ENCODE measurements at places on chromosomes 11 and 22. TPM values are rescaled to one million over a fixed set of nuclear protein-coding genes. Genes with fewer than 3 reads are reported as not detected.

Gene OOSP4A
- not detected for total RNA-seq

Gene SMTN
- total RNA-seq, result 142 TPM

Gene FANCF
- 5.1 TPM for total RNA-seq

Gene CCDC81
- 1.1 TPM for total RNA-seq

- DNase-seq, result no peak
Observed at GRCh38 chr11:69509381-69509780, 27.9 kb downstream of the LINC01488 start.

DNA sequence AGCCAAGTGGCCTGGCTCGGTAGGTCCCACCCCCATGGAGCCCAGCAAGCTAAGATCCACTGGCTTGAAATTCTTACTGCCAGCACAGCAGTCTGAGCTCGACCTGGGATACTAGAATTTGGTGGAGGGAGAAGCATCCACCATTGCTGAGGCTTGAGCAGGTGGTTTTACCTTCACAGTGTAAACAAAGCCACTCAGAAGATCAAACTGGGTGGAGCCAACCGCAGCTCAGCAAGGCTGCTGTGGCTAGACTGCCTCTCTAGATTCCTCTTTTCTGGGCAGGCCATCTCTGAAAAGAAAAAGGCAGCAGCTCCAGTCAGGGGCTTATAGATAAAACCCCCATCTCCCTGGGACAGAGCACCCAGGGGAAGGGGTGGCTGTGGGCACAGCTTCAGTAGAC is 22.3 kb upstream of the OR5B21 start:
- DNase-seq, result no peak

DNA sequence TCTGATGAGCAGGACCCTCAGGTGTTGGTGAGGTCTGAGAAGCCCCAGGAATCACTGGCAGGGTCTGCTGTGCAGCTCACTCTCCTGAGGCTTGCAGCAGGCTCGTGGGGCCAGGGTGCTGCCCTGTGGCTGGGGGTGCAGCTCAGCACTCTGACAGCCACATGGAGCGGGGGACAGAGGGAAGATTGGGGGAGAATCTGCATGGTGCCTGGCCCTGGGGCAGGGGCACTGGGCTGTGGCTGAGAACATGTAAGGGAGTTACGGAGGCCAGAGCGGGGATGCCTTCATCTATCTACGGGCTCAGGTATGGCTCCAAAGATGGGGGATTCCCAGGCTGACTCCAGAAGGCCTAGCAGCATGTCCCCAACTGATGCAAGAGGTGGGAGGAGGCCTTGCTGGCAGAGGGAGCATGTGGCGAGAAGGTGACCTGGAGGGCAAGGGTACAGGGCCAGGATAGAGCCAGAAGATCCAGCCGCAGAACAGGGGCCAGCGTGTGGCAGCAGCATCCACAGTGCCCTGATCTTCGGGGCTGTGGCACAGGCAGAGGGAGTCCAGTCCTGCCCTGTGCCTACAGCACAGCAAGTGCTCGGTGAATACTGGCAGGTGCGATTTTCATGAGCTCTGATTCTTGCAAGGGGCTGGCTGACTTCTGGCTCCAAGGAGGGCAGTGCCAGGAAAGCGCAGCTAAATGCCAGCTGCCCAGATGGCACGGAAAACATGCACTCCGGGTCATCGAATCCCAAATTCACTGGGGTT is 184.7 kb downstream of the CTTN start:
- no peak for DNase-seq

GRCh38 chr11:66562907-66563583 is 5.4 kb downstream of the CTSF start:
- DNase-seq, result no peak

DNA sequence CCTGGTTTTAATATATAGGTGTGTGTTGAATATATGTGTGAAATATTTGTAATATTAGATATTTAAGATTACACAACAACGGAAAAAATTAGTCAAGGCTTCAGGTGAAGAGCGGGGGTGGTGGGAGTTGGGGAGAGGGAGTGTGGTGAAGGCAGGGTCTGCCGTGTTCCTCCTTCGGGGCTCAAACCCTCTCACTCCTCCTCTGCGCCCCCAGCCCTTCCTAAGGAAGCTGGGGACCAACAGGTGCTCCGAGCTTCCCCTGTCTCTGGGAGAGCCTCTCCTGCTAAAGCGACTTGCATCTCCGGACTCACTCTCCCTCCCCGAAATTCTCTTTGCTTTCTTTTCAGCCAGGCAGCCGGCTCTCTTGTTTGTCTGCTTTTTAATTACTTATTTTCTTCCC is 960 bp upstream of the CADM1 start:
- peak; percentile 11 for DNase-seq

DNA sequence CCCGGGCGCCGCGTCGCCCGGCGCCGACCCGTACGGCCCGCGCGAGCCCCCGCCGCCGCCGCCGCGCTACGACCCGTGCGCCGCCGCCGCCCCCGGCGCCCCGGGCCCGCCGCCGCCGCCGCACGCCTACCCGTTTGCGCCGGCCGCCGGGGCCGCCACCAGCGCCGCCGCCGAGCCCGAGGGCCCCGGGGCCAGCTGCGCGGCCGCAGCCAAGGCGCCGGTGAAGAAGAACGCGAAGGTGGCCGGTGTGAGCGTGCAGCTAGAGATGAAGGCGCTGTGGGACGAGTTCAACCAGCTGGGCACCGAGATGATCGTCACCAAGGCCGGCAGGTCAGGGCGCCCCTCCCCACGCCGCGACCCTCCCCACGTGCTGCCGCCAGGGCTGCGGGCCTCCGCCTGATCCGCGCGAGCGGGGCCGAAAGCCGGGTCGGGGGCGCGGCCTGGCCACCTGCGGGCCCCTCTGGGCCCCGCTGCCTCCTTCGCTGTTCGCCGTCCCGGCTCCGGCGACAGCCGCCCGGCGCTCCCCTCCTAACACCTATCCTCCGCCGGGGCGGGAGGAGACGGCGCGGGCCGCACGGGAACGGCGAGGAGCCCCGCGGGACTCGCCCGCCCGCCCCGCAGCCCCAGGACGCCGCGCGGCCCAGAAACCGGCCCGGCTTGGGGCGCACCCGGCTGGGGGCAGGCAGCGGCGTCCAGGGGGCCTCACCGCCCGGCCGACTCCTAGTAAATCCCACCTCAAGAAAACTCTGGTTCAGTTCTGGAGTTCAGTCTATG is 560 bp downstream of the TBX1 start:
- no peak for DNase-seq

GRCh38 chr11:102318469-102318868 is 1.2 kb downstream of the BIRC3 start:
- DNase-seq, result no peak

DNA sequence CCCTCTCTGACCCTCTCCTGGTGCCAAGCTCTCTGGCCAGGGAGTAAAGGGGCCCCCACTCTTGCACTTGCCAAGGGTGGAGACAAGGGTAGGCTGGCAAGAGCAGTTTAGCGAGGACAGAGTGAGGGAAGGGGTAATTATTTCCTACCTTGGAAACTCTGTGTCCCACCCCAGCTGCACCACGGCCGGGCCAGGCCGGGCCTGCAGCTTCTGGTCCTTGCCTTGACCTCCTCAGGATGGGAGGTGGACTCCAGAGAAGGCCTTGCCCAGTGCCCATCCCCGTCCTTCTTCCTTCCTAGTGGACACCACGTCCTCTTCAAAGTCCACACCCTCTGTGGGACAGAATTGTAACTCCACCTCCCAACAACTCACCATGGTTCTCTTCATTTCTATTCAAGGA is 18.4 kb upstream of the OSBPL5 start:
- no peak for DNase-seq

- DNase-seq, result no peak
Observed at GRCh38 chr22:23478175-23478574, 101.9 kb downstream of the IGLL1 start.

DNA sequence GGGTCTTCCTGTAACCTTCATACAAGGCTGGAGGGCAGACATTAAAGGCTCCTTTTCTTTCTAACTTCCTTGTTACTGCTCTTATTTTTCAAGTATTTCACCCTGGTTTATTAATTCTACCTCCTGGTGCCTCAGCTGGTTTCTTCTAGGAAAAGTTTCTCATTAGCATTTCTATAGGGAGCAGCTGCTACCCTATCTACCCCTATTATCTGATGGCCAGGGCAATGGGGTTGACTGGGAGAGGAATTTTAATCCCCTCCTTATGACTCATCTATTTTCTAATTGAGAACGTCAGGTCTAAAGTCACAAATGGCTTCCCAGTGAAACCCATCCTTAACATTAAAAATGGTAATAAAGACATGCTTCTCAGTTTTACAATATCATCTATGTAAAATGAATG is 5.0 kb downstream of the MAP6 start:
- DNase-seq, result no peak

DNA sequence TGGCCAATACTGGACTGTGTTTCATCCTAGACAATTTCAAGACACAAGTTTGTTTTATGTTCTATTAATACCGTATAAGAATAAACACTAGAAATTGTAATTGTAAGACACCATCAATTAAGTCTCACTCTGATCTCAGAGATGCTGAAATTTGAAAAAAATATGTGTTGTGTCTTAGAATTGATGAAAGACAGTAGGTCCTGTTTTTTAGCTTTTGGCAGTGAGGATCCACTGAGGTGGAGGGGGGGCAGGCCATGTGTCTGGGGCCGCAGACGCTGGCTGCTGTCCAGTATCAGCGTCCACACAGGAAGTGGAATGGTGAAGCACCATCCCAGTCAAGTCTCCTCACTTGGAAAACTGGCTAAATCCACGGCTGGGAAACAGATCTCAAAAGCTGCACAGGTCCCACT is 22.5 kb upstream of the ALG8 start:
- DNase-seq, result peak; percentile 62

GRCh38 chr22:29867851-29868250 is 15.1 kb upstream of the MTMR3 start:
- DNase-seq, result no peak

DNA sequence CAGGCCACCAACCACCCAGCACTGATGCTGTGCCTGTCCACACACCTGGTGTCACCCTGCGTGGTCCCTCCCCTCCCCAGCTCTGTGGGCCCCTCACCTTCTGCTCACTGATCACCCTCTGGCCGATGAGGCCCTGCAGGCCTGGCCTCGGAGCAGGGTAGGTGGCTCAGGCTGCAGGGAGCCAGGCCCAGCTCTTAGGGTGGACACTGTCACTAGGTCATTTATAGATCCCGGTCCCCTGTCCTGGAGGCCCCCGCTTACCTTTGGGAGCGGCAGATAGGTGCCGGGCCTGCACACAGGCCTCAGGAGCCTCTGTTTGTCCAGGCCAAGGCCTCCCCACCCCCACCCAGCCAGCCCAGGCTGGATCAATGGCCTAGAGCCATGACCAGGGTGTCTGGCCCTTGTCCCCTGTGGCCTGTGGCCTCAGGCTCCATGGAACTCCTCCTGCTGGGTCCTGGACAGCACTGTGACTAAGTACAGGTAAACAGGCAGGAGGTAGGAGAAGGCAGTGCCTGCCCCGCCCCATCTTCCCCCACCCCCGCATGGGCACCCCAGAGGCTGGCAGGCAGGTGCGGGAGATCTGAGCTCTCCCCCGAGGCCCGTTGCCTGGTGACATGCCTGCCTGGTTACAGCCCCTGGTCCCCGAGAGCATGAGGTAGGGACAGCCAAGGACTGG is at the start of gene TMPRSS6:
Gene TMPRSS6 (minus strand): TSS at position 472 of the 676 bp plus-strand sequence. CDS start 6,296 bp downstream, outside the sequence.
- DNase-seq, result no peak

GRCh38 chr11:68950270-68950669 is 30.5 kb downstream of the MRGPRD start:
- DNase-seq, result no peak

- DNase-seq, result no peak
Observed at GRCh38 chr22:50688448-50688847, 15.8 kb downstream of the SHANK3 start.

DNA sequence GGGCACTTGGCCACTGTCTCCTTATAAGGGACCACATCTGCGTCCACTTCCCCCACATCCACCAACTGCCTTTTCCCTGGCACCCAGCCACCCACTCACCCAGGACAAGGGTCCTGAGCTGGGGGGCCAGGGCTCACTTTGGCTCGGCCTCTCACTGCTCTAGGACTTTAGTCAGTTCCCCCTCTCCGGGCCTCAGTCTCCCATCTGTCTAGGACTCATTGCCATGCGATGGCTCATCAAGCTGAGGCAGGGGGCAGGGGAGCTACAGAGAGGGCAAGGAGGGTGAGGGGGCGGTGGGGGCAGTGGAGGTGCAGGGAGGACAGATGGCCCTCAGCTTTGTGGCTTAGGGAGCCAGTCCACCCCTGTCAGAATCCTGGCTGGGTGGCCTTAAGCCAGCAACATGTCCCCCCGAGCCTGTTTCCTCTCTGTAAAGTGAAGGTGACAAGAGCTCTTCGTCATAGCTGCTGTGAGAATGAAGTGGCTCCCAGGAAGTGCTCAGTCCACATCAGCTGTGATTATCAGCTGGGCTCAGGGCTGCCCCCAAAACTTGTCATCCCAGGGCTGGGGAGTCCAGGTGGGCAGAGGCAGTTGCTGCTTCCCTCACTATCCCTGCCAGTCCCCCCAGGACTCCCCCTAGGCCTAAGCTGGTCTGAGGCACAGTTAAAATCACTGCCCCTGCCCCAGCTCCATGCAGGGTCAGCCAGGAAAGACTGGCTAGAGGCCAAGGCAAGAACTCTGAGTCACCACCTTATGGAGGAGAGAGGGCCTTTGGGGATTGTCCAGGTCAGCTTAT is 14.9 kb downstream of the RAC2 start:
- no peak for DNase-seq

All from muscle of leg (tissue), 16 donors.